Tibial artery (tissue), 4 donors: ENCODE measurements at places on chromosomes 3 and 15.
A peak's percentile ranks its signal among the peaks of the same experiment; 100 is the strongest.

GRCh38 chr15:62532367-62532766 is 367.3 kb upstream of the C2CD4B start:
- no peak for DNase-seq

GRCh38 chr15:66766282-66767230 is 64.5 kb downstream of the SMAD6 start:
- DNase-seq = no peak

GRCh38 chr15:48501208-48501607 is 144.3 kb downstream of the FBN1 start:
- no peak for DNase-seq

- DNase-seq = no peak
These were observed 395.3 kb upstream of the GOLIM4 start for GRCh38 chr3:168490981-168491380.

GRCh38 chr3:111324151-111324550 is 217.8 kb upstream of the CD96 start:
- DNase-seq = no peak

GRCh38 chr3:25856902-25857518 is 67.1 kb downstream of the OXSM start:
- DNase-seq = no peak

DNA sequence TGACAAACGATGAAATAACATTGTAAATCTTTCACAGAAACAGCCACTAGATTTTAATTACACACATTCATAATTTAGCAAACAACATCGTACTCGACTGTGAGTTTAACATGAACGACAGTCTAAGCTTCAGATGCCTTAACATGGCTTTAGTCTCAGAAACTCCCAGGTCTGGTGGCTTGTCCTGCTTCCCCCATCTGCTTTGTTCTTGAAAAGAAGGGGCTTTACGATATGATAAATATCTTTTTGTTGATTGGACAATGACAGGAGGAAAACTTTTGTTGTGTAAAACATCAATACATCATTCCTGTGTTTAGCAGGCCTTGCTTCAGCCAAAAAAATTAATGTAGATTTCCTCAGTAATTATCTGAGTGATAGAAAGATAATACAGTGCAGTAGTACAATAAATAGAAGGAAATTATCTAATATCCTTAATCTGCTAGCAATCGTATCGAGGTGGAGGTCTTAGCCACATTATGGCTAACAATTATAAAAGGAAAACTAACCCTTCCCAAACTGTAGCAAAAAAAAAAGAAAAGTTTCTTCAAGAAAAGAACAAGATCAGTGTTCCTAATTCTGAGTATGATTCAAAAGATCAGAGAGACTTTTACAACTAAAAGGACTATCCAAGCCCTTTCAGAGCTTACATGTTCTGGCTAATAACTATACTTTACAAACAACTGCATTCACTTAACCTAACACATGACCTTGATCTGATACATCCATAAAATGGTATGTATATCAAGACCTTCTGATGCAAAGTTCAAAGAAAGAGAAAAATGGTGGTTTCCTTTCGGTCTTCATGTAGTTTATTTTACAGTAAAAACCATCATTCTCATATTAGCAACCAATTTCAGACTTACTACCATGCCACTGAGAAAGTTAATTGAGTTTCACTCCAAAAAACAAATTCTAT is 535.7 kb downstream of the FOXP1 start:
- DNase-seq = no peak

DNA sequence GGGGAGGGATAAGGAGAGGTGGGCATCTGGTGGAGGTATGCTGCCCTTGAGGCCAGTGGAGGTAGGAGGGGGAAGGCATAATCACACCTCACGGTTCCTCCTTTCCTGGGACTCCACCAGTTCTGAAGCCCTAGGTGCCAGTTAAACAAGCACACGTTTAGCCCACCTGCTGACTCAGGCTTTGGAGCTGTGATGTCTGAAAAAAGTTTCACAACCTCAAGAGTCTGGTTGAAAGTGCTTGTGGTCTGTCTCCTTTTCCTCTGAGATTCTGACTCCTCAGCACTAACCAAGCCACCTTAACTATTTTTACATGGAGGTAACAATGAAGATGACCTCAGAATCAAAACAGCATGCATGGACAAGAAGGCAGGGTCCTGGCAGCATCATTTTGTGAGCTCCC is 23.0 kb downstream of the HPS3 start:
- no peak for DNase-seq

GRCh38 chr3:143571548-143571947 is 276.7 kb downstream of the SLC9A9 start:
- DNase-seq = no peak

DNA sequence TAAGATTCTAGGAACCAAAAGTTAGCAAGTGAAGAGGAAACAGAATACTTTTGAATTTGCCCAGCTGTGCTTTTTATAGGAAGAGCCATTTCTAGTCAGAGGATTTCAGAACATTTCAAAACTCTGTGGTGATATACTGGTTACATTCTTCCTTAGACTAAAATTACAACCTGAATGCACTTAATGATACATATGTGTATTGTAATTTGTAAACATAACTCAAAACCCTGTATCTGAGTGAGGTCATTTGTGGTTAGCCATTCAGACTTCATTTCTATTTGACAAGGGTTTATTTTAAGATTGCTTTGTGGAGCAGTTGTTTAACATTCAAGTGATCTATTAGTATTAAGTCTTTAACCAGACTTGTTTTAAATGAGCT is 59.4 kb upstream of the TRIM71 start:
- no peak for DNase-seq

GRCh38 chr3:46979958-46980497 is 562 bp downstream of the NBEAL2 start:
- no peak for DNase-seq

- DNase-seq = no peak
These were observed 790 bp downstream of the DUT start for GRCh38 chr15:48331796-48332641.

GRCh38 chr3:5840056-5840455 is 652.5 kb downstream of the EDEM1 start:
- no peak for DNase-seq

- DNase-seq = no peak
These were observed 40.1 kb upstream of the SEMA4B start for GRCh38 chr15:90160781-90161727.

GRCh38 chr15:80275961-80276360 is 23.9 kb upstream of the CTXND1 start:
- DNase-seq = no peak

GRCh38 chr3:112074616-112075497 is 11.3 kb upstream of the C3orf52 start:
- no peak for DNase-seq

GRCh38 chr15:38829086-38829485 is 264.5 kb upstream of the RASGRP1 start:
- DNase-seq = no peak

DNA sequence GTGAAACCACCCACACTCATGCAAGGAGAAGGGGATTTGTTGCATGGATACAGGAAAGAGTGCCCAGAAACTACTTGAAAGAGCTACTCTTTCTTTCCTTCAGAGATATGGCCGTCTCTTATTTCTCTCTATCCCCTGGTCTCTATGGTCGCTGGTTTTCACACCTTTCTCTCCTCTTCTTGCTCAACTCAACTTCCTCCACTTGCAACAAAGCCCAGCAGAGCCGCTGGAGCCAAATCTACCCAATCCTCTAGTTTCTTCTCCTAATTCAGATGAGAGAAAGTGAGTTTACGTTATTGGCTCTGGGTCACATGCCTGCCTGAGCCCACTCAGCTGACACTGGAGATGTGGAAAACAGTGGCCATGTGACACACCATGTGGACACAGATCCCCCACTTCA is 215.2 kb downstream of the OSBPL10 start:
- DNase-seq = no peak

DNA sequence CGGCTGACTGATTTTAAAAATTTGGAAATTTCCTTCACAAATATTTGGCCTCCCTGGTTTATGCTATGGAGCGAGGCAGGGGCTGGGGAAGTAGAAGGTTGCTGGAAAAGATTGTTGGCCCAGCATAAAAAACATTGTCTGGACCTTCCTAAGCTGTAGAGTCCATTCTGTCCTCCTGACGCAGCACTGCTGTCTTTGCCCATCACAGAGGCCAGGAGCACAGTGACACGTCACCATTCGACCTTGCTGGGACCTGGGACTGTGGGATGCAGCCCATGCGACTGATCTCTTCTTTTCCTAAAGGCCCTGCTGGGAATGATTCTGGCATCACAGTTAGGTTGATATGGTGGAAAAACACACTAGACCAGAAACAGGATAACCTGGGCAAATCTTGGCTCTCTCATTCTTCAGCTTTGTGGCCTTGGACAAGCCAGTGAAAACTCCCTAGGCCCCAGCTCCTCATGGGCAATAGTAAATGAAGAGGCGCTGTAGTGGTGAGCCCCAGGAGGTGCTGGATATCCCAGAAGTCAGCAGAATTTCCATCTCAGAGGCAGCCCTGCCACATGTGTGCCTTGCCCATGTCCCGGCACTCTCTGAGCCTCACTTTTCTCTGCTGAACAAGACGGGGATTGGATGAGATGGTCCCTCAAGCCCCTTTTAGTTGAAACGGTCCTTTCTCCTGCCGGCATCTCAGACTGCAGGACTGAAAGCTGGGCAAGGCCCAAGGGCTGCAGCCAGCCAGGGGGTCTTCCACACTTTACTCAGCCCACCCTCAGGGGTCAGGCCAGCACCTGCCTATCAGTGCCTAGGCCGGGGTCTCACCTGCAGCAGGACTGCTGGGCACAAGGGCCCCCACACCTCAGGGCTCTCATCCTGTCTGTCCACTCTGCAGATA is 69.6 kb downstream of the SENP2 start:
- DNase-seq = no peak

- peak; percentile 44 for DNase-seq
These were observed 19.1 kb upstream of the FSTL1 start for GRCh38 chr3:120469882-120470301.

GRCh38 chr3:78398401-78398800 is 1358.5 kb downstream of the ROBO2 start:
- no peak for DNase-seq

GRCh38 chr3:115518100-115518852 is 105.0 kb upstream of the GAP43 start:
- peak; percentile 67 for DNase-seq

DNA sequence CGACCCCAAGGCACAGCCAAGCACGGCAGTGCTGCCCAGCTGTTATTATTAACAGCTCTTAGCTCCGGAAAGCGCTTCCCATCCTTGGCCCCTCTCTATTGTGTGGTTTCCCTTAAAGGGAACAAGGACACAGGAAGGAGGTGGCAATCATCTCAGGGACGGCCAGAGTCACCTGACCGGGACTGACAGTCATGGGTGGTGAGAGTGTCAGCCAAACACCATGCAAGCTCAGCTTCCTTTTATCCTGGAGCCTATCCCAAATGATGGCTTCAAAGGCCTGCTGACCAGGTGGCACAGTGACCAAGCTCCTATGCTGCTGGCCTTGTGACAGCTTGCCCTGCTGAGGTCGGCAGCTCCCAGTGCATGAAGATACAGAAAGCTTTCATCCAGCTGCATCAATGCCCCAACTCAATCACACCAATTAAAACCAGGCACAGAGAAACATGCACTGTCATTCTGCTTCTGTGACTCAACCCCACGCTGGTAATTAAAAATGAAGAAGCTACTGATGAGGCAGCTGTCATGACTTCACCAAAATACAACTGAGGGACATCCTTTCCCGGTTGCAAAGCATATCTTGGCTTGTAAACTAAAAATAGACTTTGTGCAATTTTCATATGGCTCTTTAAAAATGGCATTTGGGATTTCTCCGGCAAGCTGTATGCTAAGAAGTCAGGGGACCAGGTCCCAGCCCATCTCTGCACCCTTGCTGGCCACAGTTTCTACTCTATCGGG is 34.0 kb downstream of the PCSK6 start:
- DNase-seq = no peak

DNA sequence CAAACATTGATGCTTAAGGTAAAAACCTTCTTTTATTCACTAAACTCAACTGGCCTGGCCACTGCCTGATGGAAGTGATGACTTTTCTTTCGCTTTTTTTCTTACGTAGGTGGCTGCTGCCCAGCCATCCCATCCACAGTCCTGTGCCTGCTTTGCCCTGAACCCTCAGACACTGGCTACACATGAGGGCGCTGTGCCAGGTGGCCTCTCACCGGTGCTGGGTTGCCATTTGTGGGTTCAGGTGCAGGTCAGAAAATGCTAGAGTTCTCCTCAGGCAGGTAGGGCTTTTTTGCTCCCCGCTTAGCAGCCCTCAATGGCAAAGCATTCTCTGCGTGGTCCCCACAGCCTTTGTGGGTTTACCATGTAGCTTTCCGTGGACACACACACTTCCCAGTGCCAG is 88.3 kb upstream of the PRR23E start:
- DNase-seq = no peak

GRCh38 chr15:97791824-97792792 is 168.4 kb upstream of the ARRDC4 start:
- no peak for DNase-seq

DNA sequence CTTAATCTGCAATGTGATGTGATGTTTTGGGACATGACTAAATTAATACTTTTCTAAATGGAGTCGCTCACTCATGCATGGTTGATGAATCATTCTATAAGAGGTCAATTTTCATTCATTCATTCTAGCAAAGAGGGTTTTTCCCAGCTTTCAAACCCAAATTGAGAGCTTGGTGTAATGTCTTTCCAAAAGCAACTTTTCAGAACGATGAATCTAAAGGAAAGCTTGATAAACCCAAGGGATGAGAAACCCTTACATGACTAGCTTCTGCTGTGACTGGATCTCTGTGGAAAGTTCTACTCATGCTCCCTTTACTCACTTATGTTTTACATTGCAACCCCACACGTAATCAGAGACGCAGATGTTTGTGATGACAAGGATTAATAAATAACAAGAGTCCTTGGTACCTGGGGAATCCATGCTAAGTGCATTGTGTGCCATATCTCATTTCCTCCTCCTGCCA is 47.7 kb downstream of the PDZRN3 start:
- no peak for DNase-seq

- peak; percentile 73 for DNase-seq
These were observed 55.0 kb downstream of the TMEM44 start for GRCh38 chr3:194577986-194578905.

DNA sequence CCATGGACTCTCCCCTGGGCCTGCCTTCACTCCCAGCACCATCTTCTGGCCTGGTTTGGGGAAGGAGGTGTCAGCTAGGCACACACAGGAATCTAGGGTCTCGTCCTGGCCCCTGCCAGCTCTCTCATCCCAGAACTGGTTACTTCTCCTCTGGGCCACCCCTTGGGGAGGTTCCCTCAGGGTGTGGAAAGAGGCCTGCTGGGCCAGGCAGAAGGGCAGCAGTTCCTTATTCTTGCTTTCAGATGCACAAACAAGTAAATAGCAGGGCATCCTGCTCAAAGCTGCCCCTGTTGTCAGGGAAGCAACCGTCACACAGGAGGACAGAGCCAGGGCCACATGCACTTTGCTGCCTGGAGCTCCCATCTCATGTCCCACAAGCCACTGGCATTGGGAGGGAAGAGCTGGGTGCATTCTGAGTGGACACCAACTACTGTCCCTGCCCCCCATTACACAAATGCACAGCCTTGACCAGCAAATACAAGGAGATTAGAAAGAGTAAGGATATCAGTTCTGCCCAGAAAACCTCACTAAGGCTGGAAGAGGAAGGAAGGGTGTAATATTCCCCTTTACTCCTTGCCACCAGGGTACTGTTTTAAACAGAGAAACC is 108.8 kb upstream of the HACD2 start:
- no peak for DNase-seq
